Stimulated activated CD8-positive, alpha-beta memory T cell treated with anti-CD3 and anti-CD28 coated beads, Interleukin-15, amount 100 ng/mL, for 24 hours (primary cell): ENCODE measurements at places on chromosomes 2 and 18.

- no peak for DNase-seq
Measured at GRCh38 chr2:14350856-14351255, 281.7 kb upstream of the LRATD1 start.

DNA sequence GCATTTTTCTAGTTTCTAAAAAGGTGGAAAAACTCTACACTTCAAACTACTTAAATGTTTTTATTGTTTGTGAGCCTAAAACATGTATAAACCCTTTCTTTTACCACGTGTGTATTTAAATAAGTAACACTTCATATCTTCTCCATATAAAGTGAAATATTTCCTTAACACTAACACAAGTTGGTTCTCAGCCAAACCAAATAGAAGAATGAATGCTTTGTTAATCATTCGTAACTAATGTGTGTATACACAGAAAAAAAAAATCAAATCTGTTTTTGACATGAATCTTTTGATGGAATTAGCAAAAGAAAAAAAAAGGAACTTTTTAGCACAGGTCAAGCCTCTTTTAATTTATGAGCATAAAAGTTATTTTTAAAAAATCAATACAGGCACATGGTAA lies 89.3 kb downstream of the EHBP1 start:
- DNase-seq: no peak

DNA sequence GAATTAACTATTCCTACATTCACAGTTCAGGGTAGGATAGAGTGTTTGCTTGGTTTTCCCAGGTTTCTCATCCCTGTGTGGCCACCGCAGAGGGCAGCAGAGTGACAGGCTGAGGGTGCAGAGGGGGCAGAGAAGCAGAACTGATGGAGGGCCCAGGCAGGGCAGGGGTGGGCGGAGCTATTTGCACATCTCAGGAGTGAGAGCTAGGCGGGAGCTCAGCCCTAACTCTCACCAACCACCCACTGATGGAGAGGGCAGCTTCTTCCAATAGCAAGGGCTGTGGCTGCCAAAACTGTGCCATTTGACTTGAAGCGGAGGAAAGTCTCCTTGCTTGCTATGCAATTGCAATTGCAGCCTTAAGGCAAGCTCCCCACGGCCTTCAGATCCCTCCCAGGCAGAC lies 12.0 kb upstream of the DARS1 start:
- no peak for DNase-seq

GRCh38 chr2:142965443-142965842 lies 88.0 kb downstream of the KYNU start:
- DNase-seq: no peak

- DNase-seq: no peak
Measured at GRCh38 chr2:18548621-18549020, 11.8 kb downstream of the RDH14 start.

- DNase-seq: no peak
Measured at GRCh38 chr2:128738446-128739110, 419.9 kb upstream of the HS6ST1 start.

DNA sequence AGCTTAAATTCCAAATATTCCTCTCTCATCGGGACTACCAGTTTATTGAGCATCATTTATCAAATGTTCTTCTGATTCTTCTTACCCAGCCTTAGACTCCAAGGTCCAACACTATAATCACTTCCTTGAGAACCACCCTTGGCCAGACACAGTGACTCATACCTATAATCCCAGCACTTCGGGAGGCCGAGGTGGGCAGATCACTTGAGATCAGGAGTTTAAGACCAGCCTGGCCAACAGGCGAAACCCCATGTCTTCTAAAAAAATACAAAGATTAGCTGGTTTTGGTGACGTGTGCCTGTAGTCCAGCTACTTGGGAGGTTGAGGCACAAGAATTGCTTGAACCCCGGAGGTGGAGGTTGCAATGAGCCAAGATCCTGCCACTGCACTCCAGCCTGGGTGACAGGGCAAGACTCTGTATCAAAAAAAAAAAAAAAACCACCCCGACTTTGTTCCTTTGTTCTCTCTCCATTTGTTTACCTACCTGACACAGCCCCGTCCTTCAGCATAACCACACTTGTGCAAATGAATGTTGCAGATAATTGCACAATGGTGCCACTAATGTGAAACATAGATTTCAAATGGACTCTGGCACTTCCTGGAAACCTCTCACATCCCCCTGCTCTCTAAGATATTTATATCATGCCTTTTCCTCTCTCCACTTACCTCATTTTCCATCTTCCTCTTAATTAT lies 38.9 kb upstream of the LPIN2 start:
- DNase-seq: no peak

DNA sequence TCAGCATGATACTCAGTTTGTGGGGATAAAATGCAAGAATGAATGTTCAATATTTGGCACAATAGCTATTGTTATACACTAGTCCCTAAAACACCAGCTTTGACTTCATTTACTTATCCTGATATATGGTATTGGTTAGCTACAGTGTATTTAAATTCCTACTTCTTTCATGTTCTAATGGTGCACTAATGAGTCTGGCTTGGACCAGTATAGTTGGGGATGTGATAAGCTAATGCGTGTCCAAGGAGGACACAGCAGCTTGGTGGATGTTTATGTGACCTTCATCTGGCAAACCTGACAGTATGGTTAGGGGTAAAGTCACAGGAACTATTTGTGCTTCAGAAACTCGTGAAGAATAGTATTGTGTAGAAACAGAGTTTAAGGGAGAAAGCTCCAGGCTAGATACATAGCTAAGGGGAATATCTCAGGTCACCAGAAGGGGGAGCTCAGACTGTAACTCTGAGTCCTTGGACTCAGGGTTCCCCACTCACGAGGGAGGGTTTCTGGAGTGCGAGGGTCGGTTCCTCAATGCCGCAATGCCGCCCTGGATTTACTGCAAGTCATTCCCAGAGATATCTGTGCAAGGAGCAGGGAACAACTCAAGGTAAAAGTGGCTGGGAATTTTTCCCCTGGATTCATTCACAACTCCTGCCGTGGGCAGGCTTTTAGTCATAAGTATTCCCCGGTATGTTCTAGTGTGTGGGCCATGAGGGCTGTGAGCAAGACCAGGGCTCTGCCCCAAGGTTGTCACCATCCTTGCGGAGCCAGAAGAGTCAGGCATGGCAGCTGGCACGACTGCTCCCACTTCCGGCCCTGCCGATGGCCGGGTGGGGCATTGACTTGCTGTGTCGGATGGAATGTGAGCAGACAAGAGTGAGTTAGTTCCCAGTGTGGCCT lies 14.5 kb downstream of the IL1R2 start:
- no peak for DNase-seq

DNA sequence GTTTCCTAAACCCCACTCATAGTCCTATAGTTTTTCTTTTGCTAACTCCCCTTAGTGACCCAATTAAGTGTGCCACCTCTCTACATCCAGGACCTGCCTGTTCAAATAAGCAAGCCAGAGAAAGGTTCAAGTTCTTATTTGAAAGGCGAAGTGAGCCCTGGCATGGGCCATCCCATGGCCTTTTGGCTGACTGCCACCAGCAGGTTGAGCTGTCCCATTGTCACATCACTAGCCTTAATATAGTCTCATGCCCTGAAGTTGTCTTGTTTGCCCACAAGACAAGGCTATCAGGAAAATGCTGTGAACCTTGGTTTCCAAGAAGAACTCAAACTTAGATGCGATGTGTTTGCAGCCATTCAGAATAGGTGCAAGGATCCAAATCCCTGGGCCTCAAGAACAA lies 158.8 kb downstream of the SH3RF3 start:
- no peak for DNase-seq

DNA sequence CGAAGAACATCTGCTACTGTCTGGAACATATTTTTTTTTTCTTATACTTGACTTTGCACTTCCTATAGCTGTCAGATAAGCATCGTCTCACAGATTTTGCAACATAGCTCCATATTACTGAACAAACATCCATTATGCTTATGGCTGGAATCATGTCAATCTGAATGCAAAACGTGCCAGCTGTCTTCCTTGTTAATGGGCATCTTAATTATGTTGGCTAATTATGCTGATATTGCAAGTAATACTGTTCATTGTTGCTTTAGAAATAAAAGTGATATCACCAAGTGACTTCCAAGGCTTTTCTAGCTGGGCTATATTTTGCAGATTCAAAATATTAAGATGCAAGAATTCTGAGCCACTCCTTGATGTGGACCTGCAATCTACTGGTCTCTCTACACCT lies 176.8 kb downstream of the ARL4C start:
- no peak for DNase-seq

GRCh38 chr2:96512341-96512740 lies 7.2 kb upstream of the NEURL3 start:
- DNase-seq: no peak

- no peak for DNase-seq
Measured at GRCh38 chr2:20623741-20624155, 27.1 kb downstream of the HS1BP3 start.

DNA sequence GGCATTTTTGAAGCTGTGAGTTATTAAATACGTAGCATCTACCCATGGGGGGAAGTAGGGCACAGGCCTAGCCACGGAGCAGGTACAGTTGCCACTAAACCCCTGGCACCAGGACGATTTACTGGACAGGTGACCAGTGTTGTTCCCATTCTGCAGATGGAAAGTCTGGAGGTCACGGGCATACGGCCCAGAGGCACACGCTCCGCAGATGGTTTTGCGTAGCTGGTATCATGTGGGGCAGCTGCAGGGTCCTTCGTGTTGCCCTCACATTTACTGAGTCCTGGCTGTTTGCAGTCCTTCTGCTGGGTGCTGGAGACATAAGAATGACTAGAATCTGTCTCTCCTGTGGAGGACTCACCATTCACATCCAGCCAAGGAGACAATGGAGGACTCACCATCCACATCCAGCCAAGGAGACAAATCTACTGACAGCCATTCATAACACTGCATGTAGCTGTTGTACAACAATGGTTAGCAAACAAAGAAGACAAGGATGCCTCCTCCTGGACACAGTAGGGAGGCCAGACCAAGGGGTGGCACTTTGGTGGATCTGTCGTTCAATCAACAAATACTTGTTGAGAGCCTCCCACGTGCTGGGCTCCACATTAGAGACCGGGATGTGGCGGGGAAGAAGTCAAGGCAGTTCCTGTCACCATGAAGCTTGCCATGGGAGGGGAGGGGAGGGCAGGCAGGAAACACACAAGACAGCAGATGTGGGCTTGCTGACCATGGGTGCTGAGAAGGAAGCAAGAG lies 24.9 kb downstream of the TWIST2 start:
- no peak for DNase-seq

GRCh38 chr2:213150315-213151097 lies 906 bp downstream of the IKZF2 start:
- no peak for DNase-seq

DNA sequence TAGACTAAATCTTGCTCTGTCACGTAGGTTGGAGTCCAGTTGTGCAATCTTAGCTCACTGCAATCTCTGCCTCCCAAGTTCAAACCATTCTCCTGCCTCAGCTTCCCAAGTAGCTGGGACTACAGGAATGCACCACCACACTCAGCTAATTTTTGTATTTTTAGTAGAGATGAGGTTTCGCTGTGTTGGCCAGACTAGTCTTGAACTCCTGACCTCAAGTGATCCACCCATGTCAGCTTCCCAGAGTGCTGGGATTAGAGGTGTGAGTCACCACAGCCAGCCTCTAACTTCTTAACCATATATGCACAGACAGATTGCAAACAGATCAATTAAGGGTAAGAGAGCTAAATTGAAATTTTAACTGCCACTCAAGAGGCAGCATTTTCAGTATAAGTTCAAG lies 22.1 kb upstream of the CNGA3 start:
- DNase-seq: no peak

DNA sequence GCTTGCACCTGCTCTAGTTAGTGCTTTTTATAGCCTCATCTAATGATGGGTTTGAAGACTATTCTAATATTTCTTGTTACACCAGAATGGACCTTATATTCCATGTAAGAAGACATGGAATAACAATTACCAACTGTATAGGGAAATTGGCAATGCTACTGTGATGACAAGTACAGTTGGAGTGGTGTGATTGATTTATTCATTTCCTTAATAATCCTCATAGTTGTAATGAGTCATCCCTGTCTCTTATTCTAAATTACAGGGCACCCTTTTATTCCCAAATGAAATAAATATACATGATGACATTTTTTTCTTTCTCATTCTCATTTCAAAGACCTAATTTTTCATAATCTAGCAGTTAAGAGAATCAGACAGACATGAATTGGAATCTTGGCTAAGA lies 18.3 kb upstream of the TLK1 start:
- DNase-seq: no peak

- DNase-seq: no peak
Measured at GRCh38 chr18:52236131-52236530, 103.9 kb upstream of the DCC start.

DNA sequence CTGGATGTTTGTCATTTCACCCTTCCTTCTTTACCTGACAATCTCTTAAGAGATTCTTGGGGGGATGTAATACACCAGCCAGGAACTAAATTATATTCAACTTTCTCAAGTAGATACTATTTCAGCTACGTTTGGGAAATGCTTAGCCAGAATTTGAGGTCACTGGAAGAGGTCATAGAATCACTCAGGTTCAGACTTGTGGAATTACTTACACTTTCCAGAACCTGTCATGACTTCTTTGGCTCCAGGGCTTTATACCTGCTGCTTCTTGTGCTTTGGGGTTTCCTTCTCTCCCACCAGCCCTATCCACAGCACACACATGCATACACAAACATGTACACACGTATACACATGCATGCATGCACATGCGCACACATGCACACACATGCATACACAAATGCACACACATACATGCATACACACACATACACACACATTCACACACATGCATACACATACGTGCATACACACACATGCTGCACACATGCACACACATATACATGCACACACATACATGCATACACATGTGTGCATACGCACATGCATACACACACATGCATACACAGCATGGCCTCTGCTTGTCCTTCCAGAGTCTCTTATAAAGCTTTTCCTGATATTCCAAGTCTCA lies 23.5 kb upstream of the ANXA4 start:
- no peak for DNase-seq

GRCh38 chr2:163983911-163984310 lies 248.1 kb upstream of the FIGN start:
- DNase-seq: no peak

- DNase-seq: no peak
Measured at GRCh38 chr2:74502720-74503505, 3.5 kb upstream of the LBX2 start.

GRCh38 chr18:12657684-12658425 lies at the start of gene SPIRE1:
Gene SPIRE1, minus strand, starts transcription at chr18:12658107. Its CDS starts 241 bp downstream, at chr18:12657866.
- no peak for DNase-seq

GRCh38 chr2:224211181-224211480 lies 172.0 kb upstream of the SERPINE2 start:
- DNase-seq: no peak

GRCh38 chr2:217946051-217946450 lies 56.7 kb downstream of the TNS1 start:
- no peak for DNase-seq
